ENCODE measurements at places on chromosomes 11 and 22. TPM values are rescaled to one million over a fixed set of nuclear protein-coding genes. Genes with fewer than 3 reads are reported as not detected.

DNA sequence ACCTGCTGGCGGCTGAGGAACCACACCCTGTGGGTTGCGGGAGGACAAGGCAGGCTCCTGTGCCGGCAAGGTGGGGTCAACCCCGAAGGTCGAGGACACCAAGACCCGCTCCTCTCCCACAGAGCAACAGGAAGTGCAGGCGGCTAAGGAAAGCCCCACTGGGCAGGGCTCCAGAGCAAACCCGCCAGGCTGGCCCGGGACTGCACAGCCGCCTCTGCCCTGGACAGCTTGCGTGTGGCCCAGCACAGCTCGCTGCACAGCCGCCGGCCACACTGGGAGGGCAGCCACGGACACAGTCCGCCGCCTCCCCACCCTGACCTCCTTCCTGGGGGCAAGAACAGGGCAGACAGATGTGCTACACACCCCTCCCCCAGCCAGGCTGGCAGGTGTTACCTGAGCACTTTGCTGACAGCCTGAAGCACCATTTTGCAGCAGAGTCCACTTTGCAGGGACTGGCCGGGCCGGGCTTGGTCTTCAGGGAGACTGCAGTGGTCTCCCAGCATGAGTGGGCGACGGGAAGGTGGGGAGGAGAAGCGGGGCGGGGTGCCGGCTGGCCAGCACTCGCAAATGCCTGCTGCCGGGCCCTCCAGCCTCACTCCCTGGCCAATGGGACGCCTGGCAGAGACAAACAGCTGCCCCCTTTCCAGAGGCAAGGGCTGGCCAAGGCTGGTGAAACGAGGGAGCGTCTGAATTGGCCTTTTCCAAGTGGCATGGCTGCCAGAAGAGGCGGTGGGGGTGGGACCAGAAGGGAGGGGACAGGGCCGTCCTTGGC, at the start of gene MOB2:
Gene MOB2 (minus strand): TSS at position 726 of the 772 bp plus-strand sequence. CDS start 223 bp downstream, at position 503.
- H3K4me1 ChIP-seq = peaks cover 3% of the 10 kb centered on the region
- DNase-seq = no peak
- no peaks in the 10 kb centered on the region for H3K36me3 ChIP-seq
- no peaks in the 10 kb centered on the region for H3K27me3 ChIP-seq
- H3K27ac ChIP-seq = no peak within 1 kb of the TSS

TIMP3 gene
- total RNA-seq = not detected

KRTAP5-9 gene
- total RNA-seq = 0.35 TPM

GRCh38 chr11:95641495-95641894, 148.1 kb downstream of the FAM76B start:
- peak overlapping the region; percentile 90 for H3K27ac ChIP-seq
- DNase-seq = peak; percentile 56
- no peaks in the 10 kb centered on the region for H3K27me3 ChIP-seq
- peaks cover 22% of the 10 kb centered on the region for H3K4me1 ChIP-seq
- peaks cover 29% of the 10 kb centered on the region for H3K36me3 ChIP-seq

- H3K4me1 ChIP-seq = no peaks in the 10 kb centered on the region
- no peak for DNase-seq
- peaks cover 5% of the 10 kb centered on the region for H3K36me3 ChIP-seq
- H3K27me3 ChIP-seq = no peaks in the 10 kb centered on the region
- H3K4me3 ChIP-seq = no peak overlapping the region
- H3K27ac ChIP-seq = no peak overlapping the region
Measured at GRCh38 chr22:45783021-45783420, 111.4 kb downstream of the ATXN10 start.

DNA sequence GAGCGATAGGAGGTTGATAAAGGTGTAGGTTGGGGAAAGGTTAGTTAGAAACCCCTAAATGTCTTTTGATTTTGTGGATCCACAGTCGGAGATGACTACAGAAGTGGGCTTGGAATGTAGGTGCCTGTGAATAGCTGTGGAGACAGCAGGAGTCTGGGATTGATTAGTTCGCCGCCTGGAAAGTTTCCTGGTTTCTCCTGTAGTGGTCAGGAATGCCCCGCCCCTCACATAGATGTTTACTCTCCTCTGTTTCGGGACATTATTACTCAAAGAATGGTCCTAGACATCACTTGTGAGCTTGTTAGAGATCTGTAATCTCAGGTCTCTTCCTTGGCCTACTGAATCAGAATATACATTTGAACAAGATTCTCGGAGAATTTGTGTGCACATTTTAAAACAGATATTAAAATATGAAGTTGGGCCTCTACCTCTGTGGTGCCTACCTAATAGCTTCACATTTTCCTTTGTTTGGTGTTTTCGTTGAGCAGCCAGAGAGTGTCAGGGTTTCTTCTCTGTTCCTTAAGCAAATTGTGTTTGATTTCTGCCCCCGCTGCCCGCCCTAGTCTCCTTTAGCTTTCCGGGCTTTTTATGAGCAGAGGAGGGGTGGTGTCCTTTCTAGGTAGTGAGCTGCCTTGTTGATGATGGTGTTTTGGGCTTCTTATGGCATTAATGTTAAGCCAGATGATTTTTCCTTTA, 89.4 kb downstream of the PPP6R3 start:
- DNase-seq = no peak
- H3K4me3 ChIP-seq = no peak overlapping the region
- peaks cover 67% of the 10 kb centered on the region for H3K36me3 ChIP-seq
- no peaks in the 10 kb centered on the region for H3K27me3 ChIP-seq

IL18BP gene
- total RNA-seq = 15.3 TPM

RAB38 gene
- total RNA-seq = 1.6 TPM

TRIM64 gene
- not detected for total RNA-seq
